CD4-positive, alpha-beta T cell (primary cell): ENCODE measurements at places on chromosomes 2 and 18.
A peak's percentile ranks its signal among the peaks of the same experiment; 100 is the strongest.

DNA sequence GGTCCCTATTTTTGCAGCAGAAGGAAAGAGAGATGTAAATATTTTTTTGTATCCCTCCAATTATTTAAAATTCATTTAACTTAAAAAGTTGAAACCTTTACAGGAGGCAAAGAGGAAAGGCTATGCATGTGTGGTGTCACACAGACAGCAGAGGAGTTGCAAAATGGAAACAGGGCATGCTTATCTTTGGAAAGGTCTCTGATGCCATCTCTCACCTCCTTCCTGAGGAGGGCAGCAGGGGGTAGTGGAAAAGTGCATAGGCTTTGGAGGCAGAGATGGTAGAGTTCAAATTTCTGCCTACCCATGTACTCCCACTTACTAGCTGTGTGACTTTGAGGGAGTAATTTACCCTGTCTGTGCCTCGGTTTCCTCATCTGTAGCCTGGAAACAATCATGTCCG is 99.6 kb upstream of the MCFD2 start:
- no peaks in the 10 kb centered on the region for H3K4me1 ChIP-seq
- H3K27ac ChIP-seq, result no peak overlapping the region
- H3K27me3 ChIP-seq, result no peaks in the 10 kb centered on the region
- no peak overlapping the region for H3K4me3 ChIP-seq
- no peak for DNase-seq

GRCh38 chr2:231337807-231338759 is 57.4 kb upstream of the B3GNT7 start:
- H3K27me3 ChIP-seq, result no peaks in the 10 kb centered on the region
- no peak overlapping the region for H3K4me3 ChIP-seq
- no peaks in the 10 kb centered on the region for H3K36me3 ChIP-seq
- no peak for DNase-seq

- H3K36me3 ChIP-seq, result no peaks in the 10 kb centered on the region
- no peaks in the 10 kb centered on the region for H3K27me3 ChIP-seq
- H3K27ac ChIP-seq, result no peak overlapping the region
- H3K4me3 ChIP-seq, result no peak overlapping the region
Measured at GRCh38 chr2:231250146-231250545, 51.7 kb downstream of the ARMC9 start.

DNA sequence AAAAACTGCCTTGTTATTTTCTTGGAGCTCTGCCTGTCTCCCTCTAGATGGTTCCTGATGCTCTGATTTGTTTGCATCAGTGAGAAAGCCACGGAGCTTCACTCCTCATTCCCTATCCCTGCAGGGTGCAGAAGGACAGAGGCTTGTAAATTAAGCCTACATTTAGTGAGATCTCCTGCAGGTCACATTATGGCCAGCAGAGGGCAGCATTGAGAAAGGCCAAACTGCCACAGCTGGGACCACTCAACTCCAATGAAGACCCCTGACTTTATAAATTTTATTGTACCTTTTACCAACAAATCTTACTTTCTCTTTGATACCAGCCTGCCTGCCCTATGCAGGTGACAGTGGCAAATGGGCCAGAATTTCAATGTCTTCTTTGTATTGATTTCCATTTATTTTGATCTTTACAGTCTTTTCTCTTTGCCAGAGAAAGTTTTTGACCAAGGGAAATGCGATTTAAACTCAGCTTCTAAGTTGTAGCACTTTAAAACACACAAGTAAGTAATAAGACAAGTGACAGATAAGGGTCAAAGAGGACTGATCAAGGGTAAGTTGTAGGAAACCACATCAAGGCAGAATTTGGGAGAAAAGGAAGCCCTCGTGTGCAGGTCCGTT is 1029.1 kb upstream of the KLHL29 start:
- H3K27me3 ChIP-seq, result no peaks in the 10 kb centered on the region
- H3K4me1 ChIP-seq, result no peaks in the 10 kb centered on the region
- H3K27ac ChIP-seq, result no peak overlapping the region
- no peaks in the 10 kb centered on the region for H3K36me3 ChIP-seq

DNA sequence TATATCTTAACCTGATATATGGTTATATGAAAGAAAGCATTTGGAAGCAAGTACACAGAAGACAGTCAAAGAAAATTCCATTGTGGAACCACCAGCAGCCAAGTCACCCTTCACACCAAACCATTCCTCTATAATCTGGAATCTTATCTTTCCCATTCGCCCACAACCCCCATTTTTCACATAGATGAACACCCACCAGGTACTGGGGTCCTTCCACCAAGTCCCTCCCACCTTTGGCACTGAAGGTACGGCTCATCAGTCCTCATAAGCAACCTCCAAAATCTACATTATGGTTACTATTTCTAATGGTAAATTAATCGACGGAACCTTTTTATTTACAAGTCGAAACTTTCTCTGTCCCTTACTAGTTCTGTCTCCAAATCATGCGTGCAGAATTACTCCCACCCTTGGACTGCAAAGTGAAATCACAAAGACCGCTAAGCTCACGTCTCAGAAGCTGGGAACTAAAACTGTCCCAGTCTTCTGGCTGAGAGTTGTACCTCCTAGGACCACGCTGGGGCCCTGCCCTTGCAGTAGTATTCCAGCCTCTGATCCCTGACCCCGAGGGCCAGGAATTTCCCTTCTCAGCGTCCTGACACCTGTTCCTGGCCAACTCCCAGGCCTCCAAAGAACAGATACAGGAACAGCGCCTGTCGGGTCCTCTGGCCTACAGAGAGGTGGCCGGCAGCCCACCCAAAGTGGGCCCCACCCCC is 702 bp downstream of the OLA1 start:
- H3K27me3 ChIP-seq, result no peaks in the 10 kb centered on the region
- H3K4me1 ChIP-seq, result peaks cover 21% of the 10 kb centered on the region
- peak overlapping the region; percentile 79 for H3K4me3 ChIP-seq
- H3K36me3 ChIP-seq, result peaks cover 4% of the 10 kb centered on the region
- no peak for DNase-seq
- no peak overlapping the region for H3K27ac ChIP-seq

DNA sequence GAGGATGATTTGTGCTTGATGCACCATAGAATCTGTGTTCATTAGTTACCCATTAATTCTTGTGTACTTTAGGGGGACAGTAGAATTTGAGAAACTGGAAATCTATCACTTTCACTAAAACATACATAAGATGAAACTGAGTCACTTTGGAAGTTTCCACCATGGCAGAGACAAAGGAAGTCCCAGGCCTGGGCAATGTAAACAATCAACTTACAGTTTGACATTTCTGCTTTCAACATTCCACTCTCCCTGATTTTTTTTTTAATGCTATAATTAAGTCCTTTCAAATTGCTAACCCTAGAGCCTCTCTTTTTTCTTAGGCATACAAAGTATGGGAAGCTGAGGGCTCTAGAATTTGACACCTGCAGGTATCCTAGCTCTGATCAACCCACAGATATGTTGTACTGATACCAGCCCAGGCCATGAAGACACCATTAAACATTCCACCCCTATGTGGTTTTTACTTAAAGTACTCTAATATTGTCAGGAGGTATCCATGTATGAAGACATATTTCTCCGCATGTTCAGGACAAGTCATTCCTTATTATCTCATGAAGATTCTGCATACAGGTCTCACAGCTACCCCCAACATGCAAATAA is 88.5 kb upstream of the GLS start:
- H3K36me3 ChIP-seq, result no peaks in the 10 kb centered on the region
- no peak overlapping the region for H3K4me3 ChIP-seq
- H3K27me3 ChIP-seq, result no peaks in the 10 kb centered on the region
- no peak overlapping the region for H3K27ac ChIP-seq
- DNase-seq, result no peak

DNA sequence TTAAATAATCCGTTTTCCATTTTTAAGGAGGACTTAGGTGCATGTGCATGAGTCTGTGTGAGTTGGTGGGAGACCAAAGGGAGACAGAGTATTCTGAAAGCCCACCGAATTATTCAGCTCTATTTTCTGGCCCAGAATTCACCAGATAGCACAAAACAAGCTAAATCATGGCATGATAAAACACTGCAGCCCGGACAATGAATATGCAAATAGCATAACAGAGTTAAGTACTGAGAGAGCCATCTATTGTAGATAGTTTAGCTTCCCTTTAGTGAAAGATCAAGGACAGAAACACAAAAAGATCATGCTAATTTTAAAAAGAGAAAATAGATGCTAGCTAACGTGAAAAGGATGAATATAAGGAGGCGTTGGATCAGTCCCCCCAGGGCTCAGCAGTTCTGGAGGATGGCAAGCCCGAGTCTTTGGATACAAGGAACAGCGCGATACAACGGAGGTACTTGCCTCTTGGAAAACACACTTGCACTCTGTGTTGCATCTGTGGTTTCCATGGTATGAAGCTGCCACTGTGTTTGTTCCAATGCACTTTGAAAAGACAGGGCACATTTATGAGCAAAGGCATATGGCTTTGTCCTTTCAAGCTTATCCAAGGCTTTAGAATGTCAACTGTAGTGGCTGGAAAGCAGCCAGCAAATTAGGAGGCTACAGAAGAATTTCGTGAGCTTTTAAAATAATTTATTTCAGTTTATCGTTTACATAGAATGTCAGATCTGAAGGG is 119.9 kb downstream of the LYPD1 start:
- no peak overlapping the region for H3K27ac ChIP-seq
- no peaks in the 10 kb centered on the region for H3K27me3 ChIP-seq
- H3K36me3 ChIP-seq, result no peaks in the 10 kb centered on the region
- no peak for DNase-seq
- no peaks in the 10 kb centered on the region for H3K4me1 ChIP-seq
- H3K4me3 ChIP-seq, result no peak overlapping the region

DNA sequence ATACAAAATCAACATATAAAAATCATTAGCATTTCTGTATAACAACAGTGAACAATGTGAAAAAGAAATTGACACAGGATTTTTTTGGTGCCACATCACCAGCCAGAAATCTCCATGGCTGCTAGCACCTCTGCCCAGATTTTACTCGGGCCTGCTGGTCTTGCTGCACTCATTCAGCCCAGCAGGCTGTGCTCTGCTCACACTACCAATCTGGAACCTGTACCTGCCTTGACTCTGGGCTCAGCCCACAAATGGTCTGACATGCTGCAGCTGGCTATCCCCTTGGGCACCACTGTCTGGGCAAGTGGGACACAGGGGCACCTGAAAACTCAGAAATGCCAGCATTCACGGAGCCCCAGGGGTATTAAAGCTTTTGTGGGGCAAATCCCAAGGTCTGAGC is 392.5 kb upstream of the NRXN1 start:
- H3K27ac ChIP-seq, result no peak overlapping the region
- no peaks in the 10 kb centered on the region for H3K4me1 ChIP-seq
- no peak for DNase-seq

DNA sequence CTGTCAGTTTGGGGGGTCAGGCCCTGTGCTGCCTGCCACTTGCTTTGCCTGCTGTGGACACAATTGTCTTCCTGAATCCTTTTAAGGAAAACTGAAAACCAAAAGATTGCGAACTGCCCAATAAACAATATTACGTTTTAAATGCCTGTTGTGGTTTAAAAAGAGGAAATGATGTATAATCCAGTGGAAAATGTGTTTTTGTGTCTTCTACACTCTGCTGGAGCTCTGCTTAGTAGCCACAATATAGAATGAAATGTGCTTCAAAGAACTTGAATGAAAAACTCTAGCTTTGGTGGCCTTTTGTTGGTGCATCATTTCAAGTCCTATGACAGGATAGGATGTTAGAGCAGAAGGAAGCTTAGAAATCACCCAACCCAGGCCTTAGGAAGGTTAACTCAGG is 23.2 kb upstream of the CABYR start:
- no peak overlapping the region for H3K27ac ChIP-seq
- H3K4me1 ChIP-seq, result peaks cover 22% of the 10 kb centered on the region
- DNase-seq, result no peak
- H3K36me3 ChIP-seq, result peaks cover 77% of the 10 kb centered on the region
- H3K4me3 ChIP-seq, result no peak overlapping the region

DNA sequence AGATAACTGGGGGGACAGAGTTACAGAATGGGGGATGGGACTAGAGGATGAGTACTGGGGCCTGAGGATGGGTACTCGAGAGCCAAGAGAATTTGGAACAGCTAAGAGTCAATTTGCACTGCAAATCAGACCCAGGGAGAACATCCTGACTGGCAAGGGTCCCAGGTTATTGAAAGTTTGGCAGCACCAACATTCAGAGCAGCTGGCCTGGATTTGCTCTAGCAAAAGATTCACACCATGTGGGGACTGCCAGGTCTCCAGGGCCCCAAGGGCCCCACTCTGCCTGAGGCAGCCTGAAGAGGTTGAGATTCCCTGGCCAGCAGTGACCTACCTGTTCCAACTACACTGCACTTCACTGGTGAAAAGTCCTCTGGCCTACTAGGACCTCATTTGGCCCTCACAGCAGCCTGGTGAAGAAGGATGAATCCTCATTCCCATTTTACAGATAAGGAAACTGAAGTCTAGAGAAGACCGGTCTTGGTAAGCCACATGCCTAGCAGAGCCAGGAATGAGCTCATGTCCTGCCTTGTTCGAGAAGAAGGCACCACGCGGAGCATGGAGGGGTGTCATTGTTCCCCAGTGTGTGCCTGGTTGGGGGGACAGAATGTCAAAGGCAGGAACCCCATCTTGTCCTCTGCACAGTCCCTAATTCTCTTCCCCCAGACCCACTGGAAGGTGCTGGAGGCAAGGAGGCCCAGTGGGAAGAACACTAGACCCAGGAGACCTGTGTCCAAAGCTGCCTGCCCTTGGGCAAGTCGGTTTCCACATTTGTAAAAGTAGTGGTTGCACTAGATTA is 258.6 kb downstream of the TNS1 start:
- no peaks in the 10 kb centered on the region for H3K27me3 ChIP-seq
- H3K4me1 ChIP-seq, result no peaks in the 10 kb centered on the region
- no peak for DNase-seq
- no peak overlapping the region for H3K27ac ChIP-seq
- no peak overlapping the region for H3K4me3 ChIP-seq
- no peaks in the 10 kb centered on the region for H3K36me3 ChIP-seq

DNA sequence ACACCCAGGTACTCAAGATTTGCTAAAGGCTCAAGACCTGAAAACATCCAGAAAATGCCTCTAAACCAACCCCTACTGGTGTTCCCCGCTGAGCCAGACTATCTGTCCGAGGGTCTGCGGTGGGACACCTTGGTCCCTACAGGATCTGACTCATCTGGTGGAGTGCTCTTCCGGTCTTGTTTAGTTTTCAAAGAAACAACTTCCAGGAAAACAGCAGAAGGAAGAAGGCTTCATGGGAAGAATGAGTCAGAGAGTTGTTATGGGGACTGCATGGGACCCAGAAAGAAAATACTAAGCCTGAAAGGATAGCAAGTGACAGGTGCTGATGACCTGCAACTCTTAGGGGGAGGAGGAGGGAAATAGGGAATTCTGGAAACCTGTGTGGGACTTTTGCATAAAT is 41.3 kb downstream of the ZFP36L2 start:
- H3K4me3 ChIP-seq, result no peak overlapping the region
- H3K27me3 ChIP-seq, result no peaks in the 10 kb centered on the region
- no peaks in the 10 kb centered on the region for H3K36me3 ChIP-seq

DNA sequence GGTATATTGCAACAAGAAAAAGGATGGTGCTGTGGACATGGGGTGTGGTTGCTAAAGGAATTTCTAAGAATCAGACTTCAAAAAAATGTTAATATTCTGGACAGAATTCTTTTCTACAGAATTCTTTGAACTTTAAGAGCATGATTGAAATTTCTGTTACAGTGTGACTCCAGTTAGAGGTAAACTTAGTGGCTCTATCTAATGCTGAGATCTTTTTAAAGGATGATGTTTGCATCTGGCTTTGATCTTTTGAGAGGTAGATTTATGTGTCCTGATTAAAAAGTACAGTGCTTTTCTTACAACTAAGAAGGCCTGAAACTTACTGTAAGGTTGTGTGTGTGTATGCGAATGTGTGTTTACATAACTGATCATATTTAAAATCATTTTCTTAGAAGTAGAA is 25.4 kb downstream of the NCK2 start:
- H3K4me1 ChIP-seq, result peaks cover 88% of the 10 kb centered on the region
- DNase-seq, result no peak
- no peak overlapping the region for H3K4me3 ChIP-seq
